ENCODE measurements at places on chromosomes 6 and 20. TPM values are rescaled to one million over a fixed set of nuclear protein-coding genes. Genes with fewer than 3 reads are reported as not detected.
A peak's percentile ranks its signal among the peaks of the same experiment; 100 is the strongest.

DNA sequence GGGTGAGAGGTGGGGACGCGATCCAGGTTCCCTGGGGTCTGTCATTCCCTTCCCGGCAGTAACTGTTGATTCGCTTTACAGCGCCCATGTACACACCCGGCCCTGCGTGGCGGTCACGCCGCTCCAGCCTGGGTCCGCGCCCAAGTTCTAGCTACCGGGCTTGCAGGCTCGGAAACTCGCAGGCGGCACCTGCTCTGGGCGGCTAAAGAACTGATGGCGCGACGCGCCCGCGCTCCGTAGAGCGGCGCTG lies 1.4 kb upstream of the POU3F2 start:
- DNase-seq, result no peak

- DNase-seq, result peak; percentile 88
Observed at GRCh38 chr6:139764498-139764986, 390.1 kb upstream of the CITED2 start.

DNA sequence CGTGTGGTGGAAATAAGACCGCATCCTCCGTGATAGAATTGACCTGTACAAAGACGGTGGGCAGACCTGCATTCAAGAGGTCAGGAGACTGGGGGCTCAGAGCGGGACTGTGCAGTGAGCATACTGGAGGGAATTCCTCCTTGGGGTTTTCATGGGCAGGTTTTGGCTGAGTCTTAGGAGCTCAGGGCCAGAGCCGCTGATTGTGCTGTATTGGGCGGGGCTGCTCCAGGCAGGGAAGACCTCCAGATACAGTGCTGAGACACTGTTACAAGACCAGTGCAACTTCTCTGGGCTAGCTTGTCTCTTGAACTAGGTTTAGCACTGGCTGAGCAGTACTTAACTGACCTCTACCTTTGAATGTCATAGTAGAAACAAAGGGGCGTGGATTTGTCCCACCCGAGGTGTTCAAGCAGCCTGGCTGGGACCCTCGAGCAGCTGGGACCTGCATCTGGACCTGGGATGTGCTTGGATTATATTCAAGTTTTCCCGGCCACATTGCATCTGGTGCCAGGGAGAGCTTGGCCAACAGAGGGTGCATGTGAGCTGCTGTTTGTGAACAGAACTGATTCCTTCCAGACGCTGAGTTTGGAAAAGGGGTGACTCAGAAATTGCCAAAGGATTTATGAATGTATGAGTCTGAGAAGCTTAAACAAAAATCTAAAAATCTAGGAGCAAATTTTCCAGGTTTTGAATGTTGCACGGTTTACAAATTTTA lies 33.4 kb upstream of the SLC22A1 start:
- DNase-seq, result peak; percentile 40

- peak; percentile 93 for DNase-seq
Observed at GRCh38 chr6:10521104-10521808, at the start of gene GCNT2. TSS of gene GCNT2 (plus strand) at chr6:10521351. CDS start at chr6:10528912, 7,561 bp downstream.

CST5 gene
- total RNA-seq, result not detected

DLK2 gene
- total RNA-seq, result not detected
